ENCODE measurements at places on chromosomes 4 and X.

DNA sequence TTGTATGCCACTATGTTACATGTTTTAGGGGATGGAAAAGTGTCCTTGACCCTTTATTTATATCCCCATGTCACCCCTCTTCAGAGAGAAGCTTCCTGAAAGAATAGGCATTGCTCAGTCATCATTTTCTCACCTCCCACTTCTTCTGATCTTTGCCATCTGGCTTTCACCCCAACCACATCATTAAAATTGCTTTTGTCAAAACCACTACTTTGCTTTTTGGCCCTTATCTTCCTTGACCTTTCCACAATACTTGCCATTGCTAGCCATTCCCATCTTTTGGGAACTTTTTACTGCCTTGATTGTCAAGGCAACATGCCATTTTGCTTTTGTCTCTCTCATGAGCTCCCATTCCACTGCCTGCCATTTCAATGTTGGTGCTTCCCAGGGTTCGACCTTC, 14.9 kb upstream of the FAM9B start:
- no peak for DNase-seq

- DNase-seq = no peak
These were observed 8.0 kb downstream of the NUDT6 start for GRCh38 chr4:122914292-122914904.

GRCh38 chrX:120790552-120790951, 85.1 kb downstream of the CT47B1 start:
- DNase-seq = no peak

DNA sequence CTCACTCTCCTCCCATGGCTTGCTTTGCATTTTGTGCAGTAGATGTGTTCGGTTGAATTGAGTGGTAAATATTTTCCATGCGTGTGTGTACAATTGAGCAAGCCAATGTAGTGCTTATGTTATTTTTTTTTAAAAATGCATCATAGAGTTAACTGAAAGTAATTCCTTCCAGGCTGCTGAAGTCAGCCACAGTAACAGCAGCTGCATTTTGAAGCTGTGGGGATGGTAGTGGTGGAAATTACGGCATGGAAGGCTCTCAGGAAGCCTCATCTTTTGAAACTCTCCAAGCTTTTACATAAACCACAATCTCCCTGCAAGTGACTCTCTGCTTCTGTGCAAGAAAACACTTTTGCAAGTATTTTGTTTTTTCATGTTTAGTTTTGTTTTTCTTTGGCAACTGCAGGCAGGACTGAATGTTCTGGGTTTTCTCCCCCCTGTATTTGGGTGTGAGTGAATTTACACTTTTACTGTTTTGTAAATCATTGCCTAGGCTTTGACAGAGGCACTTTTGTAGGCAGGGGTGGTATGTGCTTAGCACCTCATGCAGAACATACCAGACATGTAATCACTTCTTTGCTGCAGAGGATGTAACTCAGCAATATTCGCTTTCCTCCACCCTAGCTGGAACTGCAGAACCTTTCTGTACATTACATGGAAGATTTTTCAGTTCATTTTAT, 56.2 kb downstream of the LRRC66 start:
- no peak for DNase-seq

DNA sequence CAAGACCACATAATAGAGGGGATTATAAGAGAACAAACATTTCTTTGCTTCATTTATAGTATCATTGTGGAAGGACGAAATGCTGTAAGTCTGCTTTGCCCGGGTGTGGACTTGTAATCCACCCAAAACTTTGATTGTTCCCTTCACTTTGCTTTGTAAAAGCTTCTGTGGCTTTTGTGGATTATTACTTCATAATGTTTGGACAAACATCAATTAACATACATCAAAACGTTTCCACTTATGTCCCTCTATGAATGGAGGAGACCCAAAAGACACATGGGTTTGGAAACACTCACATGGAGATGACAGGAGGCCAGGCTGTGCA, 415.4 kb downstream of the SPRY1 start:
- no peak for DNase-seq

GRCh38 chrX:3550871-3551270, 162.6 kb downstream of the PRKX start:
- no peak for DNase-seq

- DNase-seq = no peak
These were observed 50.2 kb upstream of the PGRMC2 start for GRCh38 chr4:128337863-128338262.

GRCh38 chrX:24371391-24371972, 11.0 kb downstream of the SUPT20HL1 start:
- no peak for DNase-seq

DNA sequence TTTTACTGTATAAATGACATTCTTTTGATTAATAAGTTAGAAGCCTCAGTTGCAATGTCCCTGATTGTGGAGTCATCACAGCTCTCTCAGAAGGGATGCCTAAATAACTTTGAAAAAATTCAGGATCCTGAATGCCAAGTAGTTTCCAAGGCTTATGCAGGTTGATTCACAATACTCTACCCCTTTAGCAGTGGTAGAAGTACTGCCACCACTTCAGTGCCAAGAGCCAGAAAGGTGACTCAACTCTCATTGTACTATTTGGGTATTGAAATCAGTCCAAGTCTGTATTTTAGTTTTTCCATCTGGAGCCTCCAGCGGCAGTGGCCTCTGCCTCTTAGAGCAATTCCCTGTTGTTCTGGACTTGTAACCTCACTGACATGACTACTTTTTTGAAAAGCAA, 320.1 kb upstream of the NDST4 start:
- no peak for DNase-seq

- DNase-seq = no peak
These were observed 12.2 kb downstream of the ARHGEF6 start for GRCh38 chrX:136768469-136769084.

DNA sequence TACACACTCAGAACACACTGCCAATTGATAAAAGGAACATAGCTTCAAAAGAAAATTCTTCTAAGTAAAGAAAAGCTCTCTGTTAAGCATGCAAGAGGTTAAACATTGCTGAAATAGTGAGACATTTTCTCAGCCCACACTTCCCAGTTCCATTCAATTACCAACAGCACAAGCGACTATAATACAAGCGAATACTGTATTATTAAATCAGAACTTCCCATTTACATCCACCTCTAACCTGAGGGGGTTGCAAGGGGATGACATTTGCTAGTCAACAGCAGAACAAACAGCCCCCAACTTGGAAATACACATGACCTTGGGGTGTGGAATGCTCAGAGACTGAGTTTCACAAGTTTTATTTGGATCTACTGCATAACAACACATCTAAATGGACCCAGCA, 1.1 kb downstream of the FSTL5 start:
- DNase-seq = no peak

DNA sequence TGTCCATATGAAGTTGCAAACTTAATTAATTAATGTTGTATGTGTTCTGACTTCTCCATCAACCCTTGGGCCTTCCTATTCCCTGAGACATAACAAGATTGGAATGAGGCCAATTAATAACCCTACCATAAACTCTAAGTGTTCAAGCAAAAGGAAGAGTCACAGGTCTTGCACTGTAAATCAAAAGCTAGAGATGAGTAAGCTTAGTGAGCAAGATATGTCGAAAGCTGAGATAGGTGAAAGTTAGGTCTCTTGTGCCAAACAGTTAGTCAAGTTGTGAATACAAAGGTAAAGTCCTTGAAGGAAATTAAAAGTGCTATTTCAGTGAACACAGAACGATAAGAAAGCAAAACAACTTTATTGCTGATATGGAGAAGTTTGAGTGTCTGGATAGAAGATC, 58.2 kb upstream of the GPRIN3 start:
- no peak for DNase-seq

- DNase-seq = no peak
These were observed 199.2 kb downstream of the EDA start for GRCh38 chrX:69815063-69815462.

DNA sequence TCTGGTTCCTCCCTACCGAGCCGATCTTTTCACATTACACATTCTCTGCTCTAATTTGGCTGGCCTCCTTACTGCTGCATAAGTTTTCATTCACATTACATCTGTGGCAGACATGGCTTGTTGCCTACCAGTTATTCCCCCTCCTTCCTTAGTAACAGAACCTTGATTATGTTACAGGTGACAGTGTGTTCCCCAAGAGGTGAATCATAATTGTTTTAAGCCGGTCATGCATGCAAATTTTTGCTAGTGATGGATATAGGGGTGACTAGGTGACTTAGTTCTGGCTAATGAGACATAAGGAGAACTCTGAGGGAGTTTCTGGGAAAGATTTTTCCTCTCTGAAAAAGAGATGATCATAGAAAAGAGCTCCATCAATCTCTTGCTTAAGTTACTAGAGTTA, 8.4 kb upstream of the LAMP2 start:
- no peak for DNase-seq

DNA sequence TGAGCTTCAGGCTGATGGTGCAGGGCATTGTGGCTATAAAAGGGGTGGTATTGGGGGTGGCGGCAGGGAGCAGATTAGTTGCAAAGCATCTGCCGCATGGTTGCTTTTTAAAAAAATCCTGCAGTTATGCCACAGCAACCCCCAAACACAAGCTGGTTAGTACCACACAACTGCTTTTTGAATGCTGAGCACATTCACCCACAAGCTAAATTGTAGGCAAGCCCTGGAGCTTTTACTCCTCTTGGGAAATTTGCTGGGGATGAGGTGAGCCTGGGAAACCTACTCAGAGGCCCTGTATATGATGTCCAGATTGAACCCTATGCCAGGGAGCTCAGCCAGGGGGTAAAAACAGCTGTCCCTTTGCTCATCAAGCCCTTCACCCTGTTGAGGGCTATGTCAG, 33.8 kb upstream of the TRIM2 start:
- no peak for DNase-seq

DNA sequence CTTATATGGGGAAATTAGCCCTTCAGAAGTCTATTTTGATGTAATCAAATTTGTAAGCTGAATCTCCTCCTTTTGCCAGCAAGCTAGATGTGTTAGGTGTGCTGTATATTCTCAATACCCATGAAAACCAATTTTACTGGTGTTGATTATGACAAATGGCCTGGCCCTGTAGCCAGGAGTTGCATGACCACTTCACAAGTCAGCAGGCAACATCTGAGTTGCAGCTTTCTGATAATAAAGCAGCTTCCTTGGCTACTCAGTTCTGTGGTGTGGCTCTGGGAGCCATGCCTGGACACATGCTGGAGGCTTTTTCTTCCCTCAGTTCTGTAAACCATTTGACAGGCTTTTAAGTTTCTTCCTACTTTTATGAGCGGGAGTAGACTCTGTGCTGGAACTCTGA, 154.1 kb upstream of the CXCL13 start:
- DNase-seq = no peak

- DNase-seq = no peak
These were observed 26.0 kb downstream of the LRIT3 start for GRCh38 chr4:109873791-109874514.

DNA sequence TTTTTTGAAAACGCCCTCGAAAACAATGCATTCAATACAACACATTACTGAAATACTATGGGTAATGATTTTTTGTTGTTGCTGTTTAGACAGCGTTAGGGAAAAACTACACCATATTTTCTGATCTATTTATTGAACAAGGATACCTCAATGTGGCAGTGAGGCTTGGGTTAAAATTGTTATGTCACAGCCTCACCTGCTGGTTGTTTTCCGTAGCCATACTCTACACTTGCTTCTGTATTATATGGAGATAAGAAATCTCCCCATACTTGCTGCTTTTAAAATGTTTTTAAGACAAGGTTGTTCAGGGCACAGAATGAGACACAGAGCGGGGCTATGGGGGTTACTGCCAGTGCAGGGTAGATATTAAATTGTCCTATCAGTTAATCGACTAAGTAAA, 221.6 kb upstream of the FTHL17 start:
- no peak for DNase-seq

DNA sequence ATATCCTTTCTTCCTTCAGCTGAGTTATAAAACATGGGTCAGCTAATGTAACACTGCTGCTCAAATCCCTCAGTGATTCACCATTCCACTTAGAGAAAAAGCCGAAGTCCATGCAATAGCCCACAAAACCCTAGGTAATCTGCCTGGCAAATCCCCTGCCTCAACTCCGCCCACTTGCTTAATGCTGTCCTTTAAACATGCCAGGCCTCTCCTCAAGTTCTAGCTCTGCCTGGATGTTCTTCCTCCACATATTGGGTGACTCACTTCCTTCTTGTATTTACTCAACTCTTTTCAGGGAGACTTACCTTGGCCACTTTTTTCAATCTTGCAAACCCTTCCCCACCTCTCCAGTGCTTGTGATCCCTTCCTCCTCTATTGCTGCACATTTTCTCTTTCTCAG, 89.8 kb downstream of the EMCN start:
- no peak for DNase-seq

GRCh38 chrX:110758781-110759422, 36.7 kb downstream of the CHRDL1 start:
- no peak for DNase-seq

DNA sequence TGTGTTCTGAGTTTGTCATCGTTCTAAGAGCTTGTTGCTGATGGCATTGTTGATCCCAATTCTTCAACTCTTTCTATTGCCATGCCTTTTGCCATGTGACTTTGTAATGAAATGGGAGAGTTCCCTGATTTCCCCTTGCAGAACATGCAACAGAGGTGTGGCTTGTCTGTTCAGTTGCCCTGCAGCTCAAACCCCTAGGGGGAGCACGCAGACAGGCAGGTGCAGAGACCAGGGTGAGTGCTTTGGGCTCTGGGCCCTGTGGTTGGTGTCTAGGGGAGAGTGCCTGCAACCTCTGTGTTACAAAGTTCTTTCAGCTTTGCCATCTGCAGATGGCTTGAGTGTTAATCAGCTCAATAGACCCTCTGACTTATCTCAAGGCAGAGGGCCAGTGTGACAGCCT, 332.7 kb downstream of the MID1IP1 start:
- no peak for DNase-seq

DNA sequence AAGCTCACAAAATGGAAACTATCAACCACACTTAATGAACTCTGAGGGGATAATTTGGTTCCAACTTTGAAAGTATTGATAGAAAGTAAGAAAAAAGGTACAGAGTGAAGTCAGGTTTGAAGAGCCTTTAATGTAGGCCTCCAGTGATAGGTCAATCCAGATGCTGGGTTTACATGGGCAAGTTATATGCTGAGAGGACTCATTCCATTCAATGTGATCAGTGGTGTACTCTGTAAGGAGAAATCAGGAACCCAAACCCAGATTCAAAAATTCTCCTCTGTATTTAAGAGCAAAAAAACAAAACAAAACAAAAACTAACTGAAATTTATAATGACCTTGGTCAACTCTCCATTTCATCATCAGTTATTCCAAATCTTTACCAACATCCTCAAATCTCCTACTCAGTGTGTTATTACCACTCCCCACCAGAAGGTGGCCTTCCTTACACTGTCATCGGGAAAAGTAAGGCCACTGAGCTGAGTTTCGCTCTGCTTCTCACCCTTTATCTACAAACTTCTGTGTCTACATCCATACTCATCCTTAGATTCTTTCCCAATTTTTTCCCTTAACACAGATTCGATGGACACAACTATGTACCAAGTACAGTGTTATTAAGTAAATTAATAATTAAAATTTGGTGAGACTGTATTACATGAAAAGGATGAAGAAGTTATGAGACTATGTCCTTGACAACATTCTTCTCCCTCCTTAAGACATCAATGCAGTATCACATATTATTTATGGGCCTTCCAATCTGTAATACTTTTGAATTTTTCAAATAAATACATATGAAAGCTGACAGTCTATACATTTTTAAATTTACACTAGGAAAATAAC, 88.3 kb downstream of the ZAR1 start:
- DNase-seq = no peak

GRCh38 chrX:134933248-134933647, 57.5 kb upstream of the SMIM10 start:
- DNase-seq = no peak

- no peak for DNase-seq
These were observed 5.3 kb upstream of the MAMLD1 start for GRCh38 chrX:150357790-150358189.

GRCh38 chr4:89177807-89178206, 66.5 kb downstream of the TIGD2 start:
- no peak for DNase-seq

Data from activated gamma-delta T cell (primary cell).